Fibroblast of skin of left biceps (primary cell): ENCODE measurements at places on chromosomes 3 and 15.

- no peak for DNase-seq
Measured at GRCh38 chr15:89138999-89139612, 50.9 kb downstream of the ABHD2 start.

DNA sequence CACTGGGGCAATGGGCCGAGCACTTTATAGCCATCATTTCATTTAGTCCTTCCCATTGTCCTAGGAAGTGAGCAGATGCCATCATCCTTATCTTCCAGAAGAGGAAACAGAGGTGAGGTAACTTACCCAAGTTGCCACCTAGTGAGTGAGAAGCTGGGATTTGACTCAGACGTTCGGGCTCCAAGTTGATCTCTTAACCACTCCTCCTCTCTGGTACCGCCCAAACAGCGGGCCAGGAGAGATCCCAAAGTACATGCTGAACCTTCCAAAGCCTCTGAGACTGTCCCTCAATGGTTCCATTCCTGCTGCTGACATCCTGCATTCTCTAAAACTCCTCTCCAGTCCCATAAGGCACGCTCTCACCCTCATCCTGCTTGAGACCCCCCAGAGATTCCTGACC lies 56.2 kb downstream of the EXOG start:
- no peak for DNase-seq

DNA sequence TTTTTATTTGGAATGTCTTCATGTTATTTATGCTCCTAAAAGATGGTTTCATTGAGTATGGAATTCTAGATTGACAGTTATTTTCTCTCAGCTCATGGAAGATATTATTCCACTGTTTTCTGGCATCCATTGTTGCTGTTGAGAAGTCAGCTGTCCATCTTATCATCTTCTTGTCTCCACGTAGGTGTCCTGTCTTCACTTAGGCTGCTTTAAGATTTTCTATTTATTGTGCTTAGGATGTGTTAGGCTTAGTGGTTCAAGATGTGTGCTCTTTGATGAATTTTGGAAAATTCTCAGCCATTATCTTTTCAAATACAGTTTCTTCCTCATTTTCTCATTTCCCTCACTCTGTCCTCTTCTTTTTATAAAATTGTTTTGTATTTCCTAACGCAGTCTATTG lies 52.0 kb downstream of the SNRK start:
- DNase-seq = no peak

GRCh38 chr3:65751123-65751700 lies 287.5 kb downstream of the MAGI1 start:
- no peak for DNase-seq

GRCh38 chr3:18652781-18653180 lies 227.6 kb upstream of the SATB1 start:
- no peak for DNase-seq

DNA sequence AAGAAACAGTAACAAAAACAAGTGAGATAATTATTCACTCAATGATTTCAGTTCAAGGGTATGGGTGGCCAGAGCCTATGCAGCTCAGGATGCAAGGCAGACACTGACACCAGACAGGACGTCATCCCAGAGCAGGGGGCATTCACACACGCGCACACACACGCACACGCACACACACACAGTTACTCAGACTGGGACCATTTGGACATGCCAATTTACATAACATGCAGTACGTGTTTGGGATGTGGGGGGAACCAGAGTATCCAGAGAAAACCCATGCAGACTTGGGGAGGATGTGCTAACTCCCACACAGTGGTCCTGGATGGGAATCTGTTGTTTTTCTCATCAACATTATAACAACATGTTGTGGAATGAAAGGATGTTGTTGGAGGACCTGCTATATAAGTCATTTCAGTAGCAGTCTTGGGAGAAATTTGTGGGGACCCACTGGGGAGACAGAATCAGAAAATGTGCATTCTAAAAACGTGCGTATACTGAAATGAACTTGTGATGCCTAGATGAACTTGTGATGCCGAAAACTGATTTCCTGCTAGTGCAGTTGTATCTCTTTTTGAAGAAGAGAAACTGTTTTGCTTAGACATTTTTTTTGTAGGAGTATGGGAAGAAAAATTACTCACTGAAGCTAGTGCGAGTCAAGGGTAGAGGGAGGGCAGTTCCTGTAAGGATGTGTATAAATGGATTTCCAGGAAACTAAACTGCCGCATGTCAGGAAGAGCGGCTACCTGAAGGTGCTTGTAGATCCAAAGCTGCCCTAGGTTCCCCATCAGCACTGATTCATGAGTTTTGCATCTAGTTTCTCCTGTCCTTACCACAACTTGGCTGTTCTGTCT lies 25.2 kb downstream of the CD200 start:
- no peak for DNase-seq

- DNase-seq = no peak
Measured at GRCh38 chr15:44811337-44811736, 75.0 kb downstream of the TRIM69 start.

GRCh38 chr3:197593046-197593380 lies 37.2 kb upstream of the BDH1 start:
- no peak for DNase-seq

DNA sequence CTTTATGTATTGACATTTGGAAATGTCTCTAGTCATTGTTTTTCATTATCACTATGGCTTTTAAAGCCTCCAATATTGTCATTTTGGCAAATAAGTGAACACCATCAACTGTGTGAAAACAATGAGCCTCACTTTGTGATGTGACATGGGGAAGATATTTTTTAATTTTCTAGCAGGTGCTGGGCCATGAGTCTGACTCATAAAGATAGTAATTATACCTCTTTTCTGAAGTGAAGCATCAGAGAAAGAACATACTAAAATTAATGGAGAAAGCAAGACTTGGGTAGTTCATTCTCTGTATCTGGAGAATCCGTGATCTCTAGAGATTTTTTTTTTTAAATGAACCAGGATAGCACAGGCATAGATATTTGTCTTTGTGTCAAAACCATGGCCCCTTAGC lies 100.8 kb downstream of the CCNL1 start:
- no peak for DNase-seq

DNA sequence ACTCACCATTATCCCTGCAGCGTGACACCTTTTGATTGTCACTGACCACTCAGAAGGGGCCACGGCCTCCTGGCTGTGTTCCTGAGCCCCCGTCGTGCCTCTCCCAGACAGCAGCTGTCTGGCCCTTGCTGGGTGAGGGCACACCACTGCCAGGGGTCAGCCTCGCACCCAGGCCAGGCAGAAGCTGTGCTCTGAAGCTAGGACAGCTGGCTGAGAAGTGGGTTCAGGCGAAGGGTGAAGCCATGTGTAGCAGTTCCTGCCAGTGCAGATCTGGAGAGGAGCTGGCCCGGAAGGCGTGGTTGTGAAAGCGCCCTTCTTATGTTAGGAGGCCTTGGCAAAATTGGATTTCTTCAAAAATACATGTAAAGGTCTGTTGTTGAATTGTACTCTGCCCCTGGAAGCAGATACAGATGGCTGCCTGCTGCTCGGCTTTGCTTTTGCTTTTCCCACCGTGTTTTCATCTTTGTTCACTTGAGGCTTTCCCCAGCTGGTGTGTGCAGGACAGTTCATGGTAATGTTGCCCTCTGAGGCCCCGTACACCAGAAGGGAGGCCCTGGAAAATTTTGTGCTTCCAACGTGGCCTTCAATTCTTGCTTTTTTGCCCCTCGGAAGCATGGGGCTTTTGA lies 49.1 kb downstream of the KLHL25 start:
- DNase-seq = no peak

DNA sequence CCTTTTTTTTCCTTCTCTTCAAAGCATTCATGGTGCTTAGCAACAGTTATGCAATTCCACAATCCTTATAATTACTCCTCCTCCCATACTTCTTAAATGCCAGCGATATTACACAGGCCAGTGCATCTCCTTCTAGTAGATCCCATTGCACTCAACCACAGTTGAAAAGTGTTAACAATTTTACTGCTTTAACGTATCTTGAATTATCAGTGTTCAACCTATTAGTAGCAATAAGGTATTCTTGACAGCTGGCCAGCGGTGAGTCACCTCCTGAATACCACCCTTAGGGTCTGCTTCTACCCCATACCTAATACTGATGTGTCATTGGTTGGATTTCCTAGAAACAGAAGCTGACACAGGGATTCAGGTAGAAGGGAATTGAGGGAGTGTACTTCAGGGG lies 24.0 kb upstream of the TEX9 start:
- DNase-seq = no peak

GRCh38 chr15:34886134-34886533 lies 83.4 kb downstream of the AQR start:
- DNase-seq = no peak

DNA sequence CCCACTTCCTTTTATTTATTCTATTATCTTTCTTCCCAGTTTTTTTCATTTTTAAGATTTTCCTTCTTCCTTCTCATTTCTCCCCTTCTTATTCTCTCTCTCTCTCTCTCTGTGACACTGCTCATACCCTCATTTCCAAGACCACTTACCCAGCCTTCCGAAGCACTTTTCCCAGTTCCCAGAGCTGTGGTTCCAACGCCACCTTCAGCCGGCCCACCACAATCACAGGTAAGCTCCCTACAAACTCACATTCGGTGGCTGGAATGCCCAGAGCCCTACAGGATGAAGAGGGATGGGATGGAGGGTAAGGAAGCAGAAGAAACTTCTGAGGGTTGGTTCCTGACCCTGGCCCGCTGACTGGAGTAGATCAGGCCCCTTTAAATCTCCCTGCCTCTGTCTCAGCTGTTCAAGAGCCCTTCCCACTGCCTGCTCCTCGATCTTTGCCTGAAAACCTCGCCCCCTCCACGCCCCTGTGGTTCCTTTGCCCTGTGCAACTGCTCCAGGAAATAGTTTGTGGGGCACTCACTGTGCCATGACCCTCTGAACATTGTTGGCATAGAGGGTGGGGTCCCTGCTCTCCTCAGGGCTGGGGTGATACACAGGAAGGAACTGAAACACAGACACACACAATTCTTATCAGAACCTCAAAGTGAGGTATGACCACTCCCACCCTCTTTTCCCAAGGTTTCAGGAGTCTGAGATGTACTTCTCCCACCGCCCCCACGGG lies 4.8 kb downstream of the LPCAT4 start:
- DNase-seq = no peak

DNA sequence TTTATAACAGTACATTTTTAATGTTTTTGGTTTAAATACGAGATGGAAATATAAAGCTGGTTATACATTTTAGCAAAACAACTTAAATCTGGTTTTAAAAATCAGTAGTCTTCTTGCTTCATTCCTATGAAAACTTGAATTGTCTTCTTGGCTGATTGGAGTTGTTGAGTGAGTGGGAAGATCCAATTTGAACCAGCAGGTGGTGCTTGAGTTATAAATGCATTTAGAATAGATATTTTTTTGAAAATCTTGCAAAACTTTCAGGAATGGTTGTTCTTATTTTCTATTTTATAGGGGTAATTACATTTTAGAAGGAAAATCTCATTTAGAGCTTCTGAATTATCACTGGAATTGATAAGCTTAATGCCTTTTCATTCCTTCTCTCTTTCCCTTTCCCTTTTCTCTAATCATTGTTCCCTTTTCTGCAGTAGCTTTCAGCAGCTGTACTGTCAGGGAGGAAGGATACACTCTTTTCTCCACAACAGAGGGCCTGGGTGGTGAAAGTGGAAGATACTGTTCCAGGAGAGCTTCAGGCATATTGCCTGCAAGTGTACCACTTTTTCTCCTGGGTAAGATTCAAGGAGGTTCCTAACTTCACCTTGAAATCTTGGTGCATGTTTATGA lies 335.6 kb downstream of the NLGN1 start:
- DNase-seq = no peak

DNA sequence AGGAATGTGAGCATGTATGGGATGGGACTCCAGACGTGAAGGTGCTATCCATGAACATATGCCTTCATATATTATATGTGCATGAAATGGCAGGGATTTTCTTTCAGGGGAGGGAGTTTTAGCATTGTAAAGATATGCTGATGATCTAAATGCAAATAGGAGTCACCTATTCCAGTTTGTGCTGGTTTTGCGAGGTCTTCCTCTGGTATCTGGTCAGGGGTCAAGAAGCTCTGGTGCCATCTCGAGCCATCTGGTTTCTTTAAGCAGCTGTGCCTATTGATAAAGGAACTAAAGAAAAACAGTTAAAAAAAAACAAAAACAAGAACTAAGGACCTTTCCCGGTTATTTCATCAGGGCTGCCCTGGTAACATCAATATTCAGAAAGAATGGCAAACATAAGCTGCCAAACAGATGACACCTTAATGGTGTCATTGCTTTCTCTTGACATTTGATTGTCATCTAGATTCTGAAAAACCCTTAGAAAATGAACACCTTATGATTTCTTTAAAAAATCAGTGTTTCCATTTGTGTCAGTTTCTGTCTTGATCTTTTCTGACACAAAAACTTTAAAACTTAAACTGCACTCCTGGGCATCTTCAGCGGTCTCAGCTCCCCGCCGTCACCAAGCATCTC lies 22.7 kb downstream of the APH1B start:
- no peak for DNase-seq

GRCh38 chr3:135997554-135998320 lies 32.2 kb downstream of the PPP2R3A start:
- DNase-seq = no peak

DNA sequence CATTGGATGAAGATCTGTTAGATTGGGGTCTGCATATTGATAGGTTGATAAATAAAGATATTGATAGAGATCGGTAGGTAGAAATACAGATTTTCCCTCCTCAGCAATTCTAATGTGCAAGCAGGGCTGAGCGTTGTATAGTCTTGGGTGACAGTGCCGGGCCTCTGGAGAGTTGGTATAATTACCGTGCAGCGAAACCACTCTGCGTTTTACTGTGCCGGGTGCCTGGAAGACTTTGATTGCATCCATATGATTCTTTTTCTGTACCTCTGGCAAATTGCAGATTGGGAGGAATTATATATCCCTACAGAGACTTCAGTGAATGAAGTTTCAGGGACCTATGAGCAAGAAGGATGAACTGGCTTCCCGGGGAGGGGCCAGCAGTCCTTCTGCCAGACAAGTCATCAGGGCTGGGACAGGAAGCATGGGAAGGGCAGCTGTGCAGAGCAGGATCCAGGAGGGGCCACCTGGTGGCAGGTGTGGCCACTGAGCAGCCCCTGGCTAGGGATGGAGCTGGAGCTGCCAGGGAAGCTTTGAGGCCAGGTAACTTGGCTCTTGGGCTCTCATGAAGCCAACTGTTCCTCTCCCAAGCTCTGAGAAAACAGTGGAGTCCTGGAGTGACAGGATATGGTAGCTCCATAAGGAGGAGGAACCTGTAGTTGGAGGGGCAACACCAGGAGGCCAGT lies 132.5 kb downstream of the APBA2 start:
- DNase-seq = no peak

DNA sequence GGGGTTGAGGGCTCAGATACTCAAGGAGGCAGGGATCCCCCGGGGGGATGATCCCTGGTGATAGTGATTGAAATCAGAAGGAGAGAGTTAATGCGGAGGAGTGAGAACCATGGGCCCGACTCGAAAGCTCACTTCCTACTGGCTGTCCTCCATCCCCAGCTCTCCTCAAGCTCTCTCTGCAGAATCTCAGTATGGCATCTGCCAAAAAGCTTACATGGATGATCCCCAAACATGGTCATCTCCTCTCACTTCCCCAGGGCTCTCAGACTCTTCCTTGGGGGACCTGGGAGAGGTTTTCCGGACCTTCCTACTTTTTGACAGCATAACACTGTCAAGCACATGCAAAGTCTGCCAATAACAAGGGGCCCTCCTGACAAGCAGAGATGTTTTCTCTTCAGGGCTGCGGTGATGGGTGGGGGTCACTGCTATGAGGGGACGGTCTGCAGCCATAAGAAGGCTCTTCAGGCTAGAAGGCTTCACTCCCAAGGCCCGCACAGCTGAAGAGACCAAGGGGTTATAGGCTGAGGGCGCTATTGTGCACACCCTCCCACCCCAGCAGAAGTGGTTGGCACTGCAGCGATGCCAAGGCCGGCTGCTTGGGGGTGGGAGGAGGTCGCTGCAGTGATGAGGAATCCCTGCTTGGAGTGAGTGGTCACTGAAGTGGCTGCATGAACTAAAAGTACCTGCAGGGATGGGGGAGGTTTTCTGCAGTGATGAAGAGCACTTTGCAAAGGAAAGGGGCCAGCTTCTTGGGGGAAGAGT lies 828 bp upstream of the VWA5B2 start:
- no peak for DNase-seq
